ENCODE measurements at places on chromosomes 11 and 22. TPM values are rescaled to one million over a fixed set of nuclear protein-coding genes. Genes with fewer than 3 reads are reported as not detected.

Gene BBOX1
- total RNA-seq = not detected

DNA sequence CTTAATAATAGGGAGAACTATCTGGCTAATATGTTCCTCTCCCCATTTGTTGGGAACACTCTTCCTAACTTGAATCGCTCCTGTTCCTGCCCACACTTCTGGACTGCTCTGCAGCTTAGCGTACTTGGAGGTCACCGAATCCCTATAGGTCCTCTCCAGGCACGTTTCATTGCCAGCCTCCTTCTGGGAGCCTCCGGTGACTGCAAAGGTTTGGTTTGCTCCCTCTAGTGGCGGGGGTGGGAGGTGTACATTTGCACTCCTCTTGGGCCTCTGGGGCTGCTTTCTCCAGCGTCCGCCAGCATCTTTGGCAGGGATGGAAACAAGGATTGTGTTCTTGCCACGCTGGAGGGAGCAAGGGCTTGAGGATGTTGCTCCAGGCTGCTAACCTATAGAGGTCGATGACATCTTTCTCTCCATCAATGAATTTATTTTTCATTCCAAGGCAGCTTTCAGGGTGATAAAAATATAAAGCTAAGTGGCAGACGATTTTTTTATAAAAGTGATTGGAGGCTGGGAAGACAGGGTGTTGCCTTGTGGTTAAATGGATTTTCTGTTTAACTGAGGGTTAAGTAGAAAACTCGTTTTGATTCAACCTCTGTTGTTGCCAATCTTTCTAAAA lies 48.7 kb downstream of the TSPAN18 start:
- peak; percentile 35 for DNase-seq
- H3K27me3 ChIP-seq = no peaks in the 10 kb centered on the region
- H3K4me1 ChIP-seq = no peaks in the 10 kb centered on the region
- H3K4me3 ChIP-seq = no peak overlapping the region
- H3K36me3 ChIP-seq = no peaks in the 10 kb centered on the region

- DNase-seq = peak; percentile 35
- peaks cover 73% of the 10 kb centered on the region for H3K4me1 ChIP-seq
- H3K27ac ChIP-seq = peak overlapping the region; percentile 94
- peaks cover 9% of the 10 kb centered on the region for H3K36me3 ChIP-seq
Observed at GRCh38 chr11:72039031-72039855, 40.5 kb downstream of the IL18BP start.

DNA sequence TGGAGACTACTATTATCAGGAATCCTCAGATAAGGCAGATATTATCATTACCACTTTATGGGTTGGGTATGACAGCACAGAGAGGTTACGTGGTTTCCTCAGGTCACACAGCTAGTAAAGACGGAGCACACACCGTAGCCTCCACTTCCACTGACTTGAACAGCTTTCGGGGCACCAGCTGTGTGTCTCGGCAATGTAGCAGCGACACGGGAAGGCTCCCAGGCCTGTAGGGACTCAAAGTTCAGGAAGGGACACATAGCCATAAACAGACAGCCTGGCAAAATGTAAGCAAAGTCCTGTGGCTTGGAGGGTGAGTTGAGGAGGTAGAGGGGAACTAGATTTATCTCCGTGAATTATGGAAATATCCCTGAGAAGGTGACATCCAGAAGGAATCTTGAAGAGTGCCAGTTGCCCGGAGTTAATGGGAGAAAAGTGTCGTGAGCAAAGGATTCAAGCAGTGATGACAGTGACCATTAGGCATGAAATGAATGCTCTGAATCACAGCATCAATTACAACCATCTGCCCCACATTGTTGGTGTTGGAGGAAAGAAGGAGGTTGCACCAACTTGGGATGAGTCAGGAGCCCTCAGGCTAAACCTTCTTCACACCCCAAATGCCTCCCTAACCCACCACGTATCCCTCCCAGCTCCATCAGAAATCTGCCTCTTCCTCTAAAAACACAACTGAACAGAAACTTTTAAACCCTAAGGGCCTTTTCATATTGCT lies 106.7 kb upstream of the ASPHD2 start:
- no peak overlapping the region for H3K4me3 ChIP-seq
- no peaks in the 10 kb centered on the region for H3K36me3 ChIP-seq
- no peaks in the 10 kb centered on the region for H3K27me3 ChIP-seq
- H3K4me1 ChIP-seq = no peaks in the 10 kb centered on the region
- no peak for DNase-seq
- no peak overlapping the region for H3K27ac ChIP-seq

DNA sequence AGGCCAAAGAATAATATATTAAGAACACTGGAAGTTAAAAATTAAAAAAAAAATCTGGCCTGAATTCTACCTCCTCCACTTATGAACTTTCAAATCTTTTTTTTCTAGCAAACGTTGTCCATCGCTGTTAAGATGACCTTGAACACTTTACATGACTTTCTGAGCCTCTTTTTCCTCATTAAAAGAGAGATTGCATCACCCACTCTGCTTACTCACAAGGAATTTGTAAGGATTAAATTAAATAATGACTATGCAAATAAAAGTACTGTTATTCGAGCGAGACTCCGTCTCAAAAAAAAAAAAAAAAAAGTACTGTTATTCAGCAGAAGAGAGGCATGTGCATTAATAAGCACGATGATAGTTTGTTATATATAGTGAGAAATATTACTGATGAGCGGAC lies 285.1 kb upstream of the CCDC90B start:
- no peaks in the 10 kb centered on the region for H3K27me3 ChIP-seq
- DNase-seq = no peak
- H3K27ac ChIP-seq = no peak overlapping the region
- H3K4me3 ChIP-seq = no peak overlapping the region

GRCh38 chr11:116948391-116948790 lies 111.0 kb upstream of the APOA1 start:
- H3K27me3 ChIP-seq = no peaks in the 10 kb centered on the region

GRCh38 chr11:93655047-93655446 lies 6.4 kb upstream of the CEP295 start:
- H3K4me1 ChIP-seq = no peaks in the 10 kb centered on the region
- H3K27me3 ChIP-seq = peaks cover 5% of the 10 kb centered on the region
- no peak overlapping the region for H3K27ac ChIP-seq
- no peak for DNase-seq
- H3K36me3 ChIP-seq = no peaks in the 10 kb centered on the region

DNA sequence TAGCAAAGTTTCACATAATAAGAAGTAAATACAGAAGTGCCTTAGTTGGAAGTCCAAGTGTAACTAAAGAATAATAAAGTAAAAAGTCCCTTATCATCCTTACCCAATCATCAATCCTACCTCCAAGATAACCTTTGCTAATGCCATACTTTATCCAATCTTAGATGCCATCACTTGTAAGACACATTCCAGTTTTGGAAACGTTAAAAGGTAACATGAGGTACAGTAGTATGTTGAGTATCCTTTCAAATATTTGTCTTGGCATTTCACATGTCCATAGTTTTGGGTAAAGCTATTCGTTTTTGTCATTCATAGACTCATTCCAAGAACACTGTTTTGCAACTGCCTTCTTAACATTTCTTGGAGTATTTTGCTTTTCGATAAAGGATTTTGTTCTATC lies 115.2 kb upstream of the TEAD1 start:
- peaks cover 4% of the 10 kb centered on the region for H3K27me3 ChIP-seq
- no peak overlapping the region for H3K27ac ChIP-seq
- H3K36me3 ChIP-seq = no peaks in the 10 kb centered on the region
- no peaks in the 10 kb centered on the region for H3K4me1 ChIP-seq
- no peak overlapping the region for H3K4me3 ChIP-seq

GRCh38 chr22:39927544-39927943 lies 26.7 kb downstream of the GRAP2 start:
- H3K27ac ChIP-seq = peak overlapping the region; percentile 62
- no peaks in the 10 kb centered on the region for H3K36me3 ChIP-seq
- H3K4me1 ChIP-seq = peaks cover 98% of the 10 kb centered on the region
- peak overlapping the region; percentile 84 for H3K4me3 ChIP-seq
- peak; percentile 55 for DNase-seq

GRCh38 chr11:13366266-13367026 lies 88.9 kb downstream of the BMAL1 start:
- DNase-seq = no peak
- H3K36me3 ChIP-seq = peaks cover 97% of the 10 kb centered on the region
- H3K27me3 ChIP-seq = no peaks in the 10 kb centered on the region
- no peaks in the 10 kb centered on the region for H3K4me1 ChIP-seq
